ENCODE measurements at places on chromosomes 4 and X.

DNA sequence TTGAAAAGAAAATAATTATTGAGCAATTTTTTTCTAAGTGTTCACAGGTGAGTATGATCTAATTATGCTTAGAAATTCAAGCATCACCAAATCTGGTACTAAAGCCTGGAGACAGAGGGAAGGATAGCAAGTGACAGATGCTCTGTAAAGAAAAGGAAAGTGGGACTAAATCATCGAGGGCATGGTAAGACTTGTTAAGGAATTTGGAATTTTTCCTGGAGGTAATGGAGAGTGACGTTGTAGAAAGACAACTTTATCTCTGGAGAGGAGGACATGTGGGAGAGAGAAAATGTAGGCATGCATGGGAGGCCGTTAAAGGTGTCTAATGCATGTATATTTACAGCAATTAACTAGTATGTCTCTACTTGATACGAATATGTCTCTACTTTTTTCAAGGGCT is 333.2 kb upstream of the ATOH1 start:
- no peak for DNase-seq

DNA sequence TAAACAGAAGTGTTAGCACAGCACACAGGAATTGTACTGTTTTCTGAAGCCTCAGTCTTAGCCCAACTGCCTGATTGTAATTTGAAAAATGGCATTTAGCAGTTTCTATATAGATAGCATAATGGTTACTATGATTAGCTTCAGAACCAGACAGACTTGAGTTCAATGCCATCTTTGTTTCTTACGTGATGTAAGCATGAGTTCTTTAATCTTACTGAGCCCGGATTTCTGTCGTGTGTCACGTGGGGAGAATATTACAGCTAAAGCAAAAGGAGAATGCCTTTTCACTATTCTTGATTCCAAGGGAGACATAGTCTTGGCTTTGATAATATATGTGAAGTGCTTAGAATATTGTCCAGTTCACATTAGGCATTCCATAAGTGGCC is 407.3 kb downstream of the STIM2 start:
- DNase-seq, result no peak

- DNase-seq, result no peak
Observed at GRCh38 chrX:31366041-31366440, 294.2 kb upstream of the FTHL17 start.

- peak; percentile 91 for DNase-seq
Observed at GRCh38 chr4:40648742-40649281, 19.1 kb upstream of the RBM47 start.

GRCh38 chr4:2515830-2516550 is 20.5 kb upstream of the FAM193A start:
- DNase-seq, result no peak

- no peak for DNase-seq
Observed at GRCh38 chr4:47930971-47931804, 16.8 kb upstream of the NFXL1 start.

DNA sequence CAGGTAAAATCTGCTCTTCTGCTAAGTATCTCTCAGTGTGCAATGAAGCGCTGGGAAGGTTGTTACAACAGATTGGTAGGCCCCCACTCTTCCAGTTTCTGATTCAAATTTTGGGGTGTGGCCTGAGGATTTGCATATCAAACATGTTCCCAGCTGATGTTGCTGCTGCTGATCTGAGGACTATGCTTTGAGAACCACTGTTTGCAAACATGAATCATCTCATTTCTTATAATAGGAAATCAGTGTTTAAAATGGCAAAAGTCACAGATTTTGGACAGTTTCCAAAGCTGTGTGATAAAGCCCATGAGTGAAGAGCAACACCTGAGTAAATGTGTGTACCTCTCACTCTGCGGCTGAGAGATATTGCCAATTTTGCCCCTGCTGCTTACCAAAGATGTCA is 36.2 kb upstream of the NDNF start:
- DNase-seq, result no peak

- DNase-seq, result no peak
Observed at GRCh38 chr4:77310931-77311330, 153.9 kb downstream of the CCNG2 start.

- DNase-seq, result no peak
Observed at GRCh38 chr4:163063891-163064290, 102.8 kb downstream of the NAF1 start.

DNA sequence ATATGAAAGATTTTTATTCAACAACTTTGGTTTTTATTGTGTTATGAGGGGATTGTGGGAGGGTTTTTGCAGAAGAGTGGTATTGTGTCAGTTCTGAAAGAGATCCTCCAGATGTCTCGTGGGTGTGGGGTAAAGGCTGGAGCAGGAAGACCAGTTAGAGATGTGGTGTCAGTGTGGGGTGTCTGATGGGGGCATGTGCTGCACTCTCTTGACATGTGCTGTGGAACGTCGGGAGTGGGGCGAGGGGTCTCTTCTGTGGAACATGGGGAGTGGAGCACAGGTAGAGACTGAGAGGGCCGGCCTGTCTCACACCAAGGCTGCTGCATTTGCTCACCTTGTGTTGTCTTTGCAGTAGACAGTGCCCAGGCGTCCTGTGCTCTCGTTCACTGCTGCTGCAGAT is 37.6 kb downstream of the FAM193A start:
- DNase-seq, result no peak

- no peak for DNase-seq
Observed at GRCh38 chrX:134544135-134544512, 84.2 kb downstream of the HPRT1 start.

GRCh38 chr4:142686081-142686480 is 160.0 kb downstream of the INPP4B start:
- DNase-seq, result no peak

DNA sequence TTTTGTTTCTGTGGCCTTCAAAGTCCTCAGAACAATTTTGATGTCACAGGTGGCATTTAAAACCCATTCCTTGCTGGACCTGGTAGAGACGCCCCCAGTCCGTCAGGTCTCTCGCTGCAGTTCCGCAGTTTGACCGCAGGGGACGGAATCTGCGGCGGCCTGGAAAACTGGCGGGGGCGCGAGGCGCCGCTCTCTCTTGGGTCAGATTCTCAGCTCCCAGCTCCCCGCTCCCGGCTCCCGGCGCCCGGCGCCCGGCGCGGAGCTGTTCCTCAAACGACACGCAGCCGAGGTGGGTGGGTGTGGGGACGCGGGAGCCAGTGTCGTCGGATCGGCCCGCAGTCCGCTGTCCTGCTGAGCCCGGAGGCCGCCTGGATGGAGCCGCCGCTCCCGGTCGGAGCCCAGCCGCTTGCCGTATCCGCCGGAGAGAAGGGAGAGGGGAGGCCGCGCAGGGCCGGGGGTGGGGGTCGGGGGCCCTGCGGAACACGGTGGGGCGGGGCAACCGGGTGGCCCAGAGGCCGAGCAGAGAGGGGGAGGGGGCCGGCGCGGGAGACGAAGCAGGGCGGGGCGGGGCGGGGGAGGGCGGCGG is at the start of gene OCRL:
OCRL (plus strand) TSS at position 192 of the 586 bp plus-strand sequence; CDS start at position 373, 181 bp downstream.
- peak; percentile 35 for DNase-seq

GRCh38 chrX:36336751-36337150 is 417.2 kb downstream of the CFAP47 start:
- DNase-seq, result no peak

DNA sequence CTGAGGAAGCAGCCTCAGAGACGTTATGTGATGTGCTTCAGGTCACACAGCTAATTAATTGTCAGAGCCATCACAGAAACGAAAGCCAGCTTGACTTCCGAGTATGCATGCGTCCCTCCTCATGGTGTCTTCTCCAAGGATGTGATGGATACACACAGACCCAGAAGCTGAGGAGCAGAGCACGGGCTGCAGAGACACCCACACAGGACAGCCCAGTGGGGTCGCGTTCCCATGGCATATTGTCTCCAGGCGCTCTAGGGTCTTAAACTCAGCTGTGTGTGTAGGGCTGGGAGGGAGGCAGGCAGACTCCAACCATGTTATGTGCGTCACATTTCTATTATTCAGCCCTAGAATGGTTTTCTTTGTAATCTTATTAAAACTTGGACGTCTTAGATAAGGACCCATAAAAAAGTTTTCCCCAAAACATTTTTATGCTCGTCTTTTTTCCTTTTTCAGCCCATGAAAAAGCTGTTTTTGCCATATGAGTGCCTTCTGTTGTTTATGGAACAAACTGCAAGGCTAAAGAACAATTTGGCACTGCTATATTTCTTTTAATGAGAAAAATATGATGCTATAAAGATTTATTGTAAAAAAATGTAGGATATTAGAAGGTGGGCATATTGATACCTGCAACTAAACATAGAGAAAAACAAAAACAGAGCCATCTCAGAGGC is 48.5 kb downstream of the TENM3 start:
- DNase-seq, result no peak

GRCh38 chr4:109559983-109560686 is at the start of gene MCUB:
MCUB (plus strand) TSS chr4:109560246; CDS start chr4:109560338, 92 bp downstream.
- DNase-seq, result peak; percentile 87

DNA sequence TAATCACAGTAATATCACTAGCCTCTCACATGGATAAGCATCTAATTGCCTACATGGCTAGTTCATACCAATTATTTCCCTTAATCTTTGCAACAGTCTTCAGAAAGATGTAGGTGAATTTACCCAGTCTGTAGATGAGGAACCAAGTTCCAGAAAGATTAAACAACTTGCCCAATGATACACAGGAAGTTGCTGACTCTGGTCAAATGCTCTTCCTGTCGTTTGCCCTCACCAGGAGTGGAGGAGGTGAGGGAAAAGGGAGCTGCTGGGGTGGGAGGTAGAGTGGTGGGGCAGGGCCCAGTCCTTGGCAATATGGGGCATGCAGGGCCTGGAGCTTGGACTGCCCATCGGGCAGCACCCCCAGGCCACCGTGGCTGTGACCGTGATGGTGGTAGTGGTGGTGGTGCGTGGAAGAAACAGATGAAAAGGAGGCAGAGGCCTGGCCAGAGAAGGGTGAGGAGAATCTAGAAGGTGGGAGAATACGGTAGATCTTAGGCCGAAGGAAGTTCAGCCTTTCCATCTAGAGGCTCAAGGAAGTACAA is 2.3 kb upstream of the KDM5C start:
- peak; percentile 4 for DNase-seq

GRCh38 chrX:130981836-130982235 is 76.3 kb upstream of the ARHGAP36 start:
- DNase-seq, result no peak

DNA sequence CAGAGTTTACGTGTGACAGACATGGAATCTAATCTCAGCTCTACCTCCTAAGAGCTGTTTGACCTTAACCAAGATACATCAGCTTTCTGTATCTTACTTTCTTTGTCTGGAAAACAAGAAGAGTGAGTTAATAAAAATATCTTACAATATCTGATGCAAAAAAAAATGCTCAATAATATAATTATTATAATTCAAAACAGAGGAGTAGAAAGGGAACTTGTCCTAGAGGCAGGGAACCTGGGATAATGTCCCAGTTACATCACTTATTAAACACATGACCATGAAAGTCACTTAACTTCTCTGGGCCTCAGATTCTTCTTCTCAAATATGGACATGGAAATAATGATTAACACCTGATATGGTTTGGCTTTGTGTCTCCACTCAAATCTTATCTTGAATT is 256.1 kb downstream of the KLHL13 start:
- no peak for DNase-seq

DNA sequence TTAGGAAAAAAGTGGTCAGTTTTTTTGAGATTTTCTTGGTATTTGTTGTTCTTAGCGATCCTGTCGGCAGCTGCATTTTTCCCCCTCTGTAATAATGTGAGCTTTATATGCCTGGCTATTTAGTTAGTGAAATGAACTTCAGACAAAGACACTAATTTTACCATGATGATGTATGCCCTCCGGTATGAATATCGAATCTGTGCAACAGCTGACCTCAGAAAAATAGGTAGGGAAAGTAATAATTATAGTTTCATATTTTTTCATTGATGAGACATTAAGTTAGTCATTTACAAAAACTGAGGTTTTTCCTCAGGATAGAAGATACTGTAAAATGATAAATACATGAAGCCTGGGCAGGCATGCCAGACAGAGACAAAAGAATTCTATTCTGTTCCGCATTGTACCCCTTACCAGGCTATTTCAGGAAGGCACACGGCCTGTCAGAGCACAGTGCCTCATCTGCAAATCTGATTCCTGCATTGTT is 155.8 kb downstream of the SHROOM3 start:
- no peak for DNase-seq

- DNase-seq, result no peak
Observed at GRCh38 chr4:41365681-41366080, 109.0 kb downstream of the UCHL1 start.

DNA sequence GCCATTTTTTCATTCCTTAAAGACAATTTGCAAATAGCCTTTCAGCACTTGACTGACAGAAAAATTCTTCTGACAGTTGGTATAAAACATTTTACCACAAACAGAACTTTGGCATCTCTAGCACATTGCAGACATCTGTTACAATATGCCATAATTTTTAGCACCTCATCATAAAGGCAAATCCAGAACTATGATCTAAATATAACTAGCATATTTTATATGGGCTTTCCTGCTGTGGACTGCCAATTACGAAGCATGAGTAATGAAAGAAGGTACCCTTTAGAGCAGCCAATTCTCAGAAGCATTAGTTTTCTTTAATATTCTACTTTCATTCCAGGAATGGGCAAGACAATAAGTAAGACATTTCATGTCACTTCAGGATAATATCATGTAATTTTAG is 647.4 kb upstream of the GALNT7 start:
- no peak for DNase-seq

GRCh38 chr4:172726001-172726423 is 442.6 kb upstream of the GALNT7 start:
- no peak for DNase-seq

All from CD14-positive monocyte (primary cell).